HT1080 (cell line): ENCODE measurements at places on chromosomes 7 and 10. TPM values are rescaled to one million over a fixed set of nuclear protein-coding genes. Genes with fewer than 3 reads are reported as not detected.

Gene MRLN
- 0.43 TPM in 1 of 2 replicates, not detected in the other for total RNA-seq

Gene ASIC3
- 0.45 TPM in 1 of 2 replicates, not detected in the other for total RNA-seq

DNA sequence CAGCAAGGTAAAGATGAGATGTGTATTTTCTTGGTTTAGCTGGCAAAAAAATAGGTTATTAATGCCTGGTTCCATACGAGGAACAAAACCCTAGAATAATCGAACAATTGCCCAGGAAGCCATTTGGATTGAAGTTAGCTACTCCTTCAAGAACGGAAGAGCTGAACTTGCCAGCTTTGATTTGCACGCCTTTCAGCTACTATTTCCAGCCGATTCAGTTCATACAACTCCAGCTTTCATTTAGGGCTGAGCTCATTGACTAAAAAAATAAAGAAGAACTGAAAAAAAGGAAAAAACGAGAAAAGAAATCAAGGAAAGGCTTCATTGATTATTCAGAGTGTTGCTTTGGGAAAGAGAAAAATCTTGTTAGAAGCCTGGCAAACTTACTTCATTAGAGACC is 60.4 kb downstream of the PTN start:
- no peak for DNase-seq

DNA sequence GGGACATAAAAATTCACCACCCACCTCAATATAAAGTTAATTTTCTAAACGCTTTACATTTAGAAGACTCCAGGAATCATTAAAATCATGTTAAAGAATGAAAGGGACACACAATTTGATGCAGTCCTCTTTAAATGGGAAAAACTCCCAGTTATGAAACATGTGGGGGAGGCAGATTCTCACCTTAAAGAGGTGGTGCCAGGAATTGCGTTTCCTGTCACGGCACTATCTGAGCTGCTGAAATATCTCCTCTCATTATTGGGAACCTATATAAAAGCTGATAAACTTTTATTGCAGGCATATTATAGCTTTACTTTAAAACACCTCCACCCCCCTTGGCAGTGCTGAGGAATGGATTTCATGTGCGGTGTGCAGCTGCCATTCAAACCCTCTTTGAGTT is 94.8 kb upstream of the SORCS3 start:
- no peak for DNase-seq

DNA sequence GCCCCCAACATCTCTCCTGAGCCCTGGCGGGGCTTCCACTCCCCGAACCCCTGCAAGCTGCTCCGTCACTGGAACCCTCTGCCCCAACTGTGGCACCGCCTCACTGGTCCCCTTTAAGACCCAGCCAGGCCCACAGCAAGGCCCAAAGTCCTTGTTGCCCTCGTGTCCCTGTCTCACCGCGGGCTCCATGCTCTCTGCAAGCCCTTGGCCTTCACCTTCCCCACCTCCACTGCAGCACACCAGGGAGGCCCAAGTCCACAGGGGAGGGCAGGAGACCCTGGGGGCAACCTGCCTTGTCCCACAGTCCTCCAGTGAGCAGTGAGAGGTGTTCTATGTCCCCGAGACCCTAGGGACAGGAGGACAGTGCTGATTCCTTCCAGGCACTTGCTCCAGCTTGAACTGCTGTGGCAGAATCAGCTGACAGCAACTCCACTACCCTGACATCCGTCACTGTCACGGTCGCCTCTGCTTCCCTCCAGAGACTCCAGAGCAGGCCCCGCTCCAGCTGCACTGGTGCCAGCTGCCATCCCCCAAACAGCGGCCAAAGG is 105.3 kb downstream of the CYTH3 start:
- DNase-seq = no peak

GRCh38 chr10:2262878-2263277 is 525.6 kb upstream of the ADARB2 start:
- no peak for DNase-seq
